ENCODE measurements at places on chromosomes 3 and 15.

DNA sequence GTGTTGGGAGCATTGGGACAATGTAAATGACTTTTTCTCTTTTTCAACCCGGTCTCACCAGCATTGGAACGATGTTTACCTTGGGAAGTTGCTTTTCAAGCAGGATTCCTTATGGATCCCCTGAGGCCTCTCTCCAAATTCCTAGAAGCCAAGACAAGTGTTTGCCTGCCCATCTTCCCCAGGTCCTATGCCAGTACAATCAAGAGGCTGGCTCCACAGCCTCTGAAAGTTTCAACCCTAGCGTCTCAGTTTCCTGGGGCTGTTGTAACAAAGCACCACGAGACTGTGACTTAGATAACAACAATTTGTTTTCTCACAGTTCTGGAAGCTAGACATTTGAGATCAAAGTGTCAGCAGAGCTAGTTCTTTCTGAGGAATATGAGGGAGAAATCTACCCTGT lies 347.2 kb upstream of the UMPS start:
- no peak for DNase-seq

DNA sequence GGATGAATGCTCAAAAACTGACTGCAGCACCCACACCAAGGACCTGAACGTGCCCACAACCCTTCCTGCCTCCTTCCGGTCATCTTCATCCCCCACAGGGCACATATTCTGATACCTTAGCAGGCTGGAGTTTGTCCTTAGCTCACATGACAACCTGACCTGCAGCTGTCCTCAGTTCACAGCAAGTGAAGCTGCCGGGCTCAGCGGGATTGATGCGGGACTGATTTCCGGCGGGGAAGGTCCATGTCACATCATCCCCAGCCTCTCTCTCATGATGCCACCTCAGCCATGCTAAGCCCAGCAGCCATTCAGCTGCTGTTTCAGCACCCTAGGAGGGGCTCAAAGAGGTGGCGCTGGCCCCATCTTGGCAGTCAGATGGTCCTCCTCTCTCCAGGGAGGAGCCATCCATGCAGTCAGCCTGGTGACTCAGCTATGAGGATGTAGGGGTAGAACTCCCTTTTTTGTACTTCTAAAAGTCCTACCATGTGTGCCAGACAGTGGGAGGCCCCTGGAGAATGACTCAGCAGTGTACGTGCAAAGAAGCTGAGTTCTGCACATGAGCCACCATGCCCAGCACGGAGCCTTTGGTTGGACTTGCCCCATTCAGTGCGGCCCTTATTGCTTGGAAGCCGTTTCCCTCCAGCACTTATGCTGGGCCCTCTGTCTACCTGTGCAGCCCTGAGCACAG lies 9.5 kb downstream of the CA12 start:
- peak; percentile 98 for DNase-seq

DNA sequence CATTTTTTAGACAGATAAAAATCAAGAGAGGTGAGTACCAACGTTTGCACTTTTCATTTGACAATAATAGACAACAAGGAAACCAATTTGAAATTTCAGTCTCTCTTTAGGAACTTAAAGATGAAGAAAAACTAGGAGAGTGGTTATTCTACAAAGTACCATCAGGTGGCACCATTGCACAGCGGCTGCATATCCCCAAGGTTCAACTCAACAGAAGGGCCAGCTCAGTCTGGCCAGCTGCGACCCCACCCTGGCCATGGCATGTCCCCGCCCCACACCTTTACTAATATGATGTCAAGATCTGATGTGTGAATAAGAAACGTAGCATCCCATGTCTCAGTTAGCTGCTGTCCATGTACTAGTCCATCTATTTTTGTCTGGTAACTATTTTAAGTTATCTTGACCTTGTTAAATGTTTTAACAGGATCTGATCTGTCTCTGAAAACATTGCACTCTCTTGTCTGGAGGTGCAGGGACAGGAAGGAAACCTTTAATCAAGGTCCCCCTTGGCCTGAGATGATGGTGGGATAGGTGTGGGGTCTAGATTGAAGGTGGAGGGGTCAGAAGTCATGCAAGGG lies 35.5 kb upstream of the CGNL1 start:
- DNase-seq: peak; percentile 74

DNA sequence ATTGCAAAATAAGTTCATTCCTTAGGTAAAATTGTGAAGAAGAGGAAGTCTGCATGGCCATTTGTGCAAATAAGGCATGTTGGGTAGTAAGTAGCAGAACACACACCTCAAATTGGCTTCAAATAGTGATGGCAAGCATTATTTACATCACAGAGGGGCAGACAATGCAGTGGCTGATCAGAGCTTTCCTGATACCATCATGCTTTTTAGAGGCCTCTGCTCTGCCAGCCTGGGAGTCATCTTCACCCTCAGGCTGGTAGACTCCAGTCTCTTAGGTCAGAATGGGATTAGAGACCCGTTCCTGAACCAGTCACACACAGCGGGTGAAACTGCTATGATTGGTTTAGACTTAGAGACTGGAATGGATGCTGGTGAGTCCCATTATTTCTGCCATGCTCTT lies 396.0 kb upstream of the MCTP2 start:
- DNase-seq: no peak

DNA sequence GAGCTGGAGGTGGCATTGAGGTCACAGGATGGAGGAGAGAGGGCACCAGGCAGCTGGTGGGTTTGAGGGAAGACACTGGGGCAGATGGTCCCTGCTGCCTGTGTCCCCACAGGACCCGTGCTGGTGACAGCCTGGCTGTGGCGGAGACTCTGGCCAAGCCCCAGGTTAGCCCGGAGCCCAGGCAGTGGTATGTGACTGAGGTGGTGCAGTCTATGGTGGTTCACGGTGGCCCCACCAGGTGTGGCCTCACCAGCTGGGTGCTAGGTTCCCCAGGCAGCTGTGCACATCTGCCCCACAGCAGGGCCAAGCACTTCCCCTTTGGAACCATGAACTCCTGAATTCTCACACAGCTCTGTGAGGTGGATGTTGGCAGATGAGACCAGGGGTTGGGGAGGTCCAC lies 15.4 kb downstream of the PLXNA1 start:
- DNase-seq: no peak

- DNase-seq: no peak
These were observed 46.8 kb upstream of the PCSK6 start for GRCh38 chr15:101536166-101536874.

DNA sequence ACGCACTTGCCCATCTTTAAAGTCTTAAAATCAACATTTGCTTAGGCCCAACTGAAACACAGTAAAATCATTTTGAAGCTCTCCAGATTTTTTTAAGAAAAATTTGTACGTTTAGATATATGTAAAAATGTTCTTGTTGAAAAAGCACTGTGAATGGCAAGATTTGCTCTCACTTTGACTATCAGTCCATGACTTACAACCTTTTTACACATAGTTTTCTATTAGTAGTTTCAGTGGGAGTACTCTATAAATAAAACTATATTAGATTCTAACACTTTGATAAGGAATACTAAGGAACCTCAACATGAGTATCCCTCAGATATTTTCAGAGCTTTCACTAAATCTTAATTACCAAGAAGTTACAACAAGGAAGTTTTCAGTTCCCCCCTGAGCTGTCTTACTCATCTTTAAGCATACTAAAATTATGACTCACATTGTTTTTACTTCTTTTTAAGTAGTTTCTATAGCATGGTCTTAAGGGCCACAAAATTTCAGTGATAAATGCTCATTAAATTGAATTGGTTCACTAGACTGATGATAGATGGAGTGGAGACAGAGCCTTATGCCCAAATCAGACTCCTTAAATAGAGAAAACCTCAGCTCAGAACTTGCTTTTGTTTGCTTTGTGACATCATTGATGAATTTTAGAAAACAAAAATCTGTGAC lies 31.6 kb upstream of the RAP2B start:
- DNase-seq: peak; percentile 86

DNA sequence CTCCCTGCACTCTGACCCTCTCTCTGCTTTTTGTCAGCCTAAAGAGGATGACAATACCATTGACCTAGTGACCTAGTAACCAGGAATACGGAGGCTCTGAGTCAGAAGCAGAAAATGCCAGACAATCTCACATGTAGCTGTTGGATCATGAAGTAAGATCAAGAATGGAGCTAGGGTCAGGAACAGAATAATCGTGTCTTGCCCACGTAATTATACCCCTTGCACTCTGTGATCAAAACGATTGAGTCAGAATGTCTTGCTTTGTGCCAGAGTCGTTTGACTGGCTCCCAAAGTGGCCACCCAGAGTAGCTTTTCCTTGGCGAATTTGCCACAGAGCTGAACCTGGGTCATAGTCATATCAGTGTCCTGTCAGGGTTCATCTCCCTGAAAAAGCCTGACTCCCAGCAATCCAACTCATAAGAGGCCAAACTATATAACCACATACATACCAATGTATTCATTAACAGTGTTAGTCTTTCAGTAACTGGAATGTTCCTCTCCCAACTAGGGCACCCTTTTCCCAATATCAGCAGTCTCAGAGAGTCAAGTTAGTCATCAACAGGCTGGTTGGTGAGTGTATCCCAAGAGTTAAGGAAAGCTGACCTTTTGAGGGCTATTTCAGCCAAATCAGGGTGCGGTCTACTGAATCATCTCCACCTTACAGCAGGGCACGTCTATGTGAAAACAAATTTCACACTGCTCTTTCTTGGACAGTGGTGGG lies 5.0 kb upstream of the CDV3 start:
- DNase-seq: peak; percentile 99

DNA sequence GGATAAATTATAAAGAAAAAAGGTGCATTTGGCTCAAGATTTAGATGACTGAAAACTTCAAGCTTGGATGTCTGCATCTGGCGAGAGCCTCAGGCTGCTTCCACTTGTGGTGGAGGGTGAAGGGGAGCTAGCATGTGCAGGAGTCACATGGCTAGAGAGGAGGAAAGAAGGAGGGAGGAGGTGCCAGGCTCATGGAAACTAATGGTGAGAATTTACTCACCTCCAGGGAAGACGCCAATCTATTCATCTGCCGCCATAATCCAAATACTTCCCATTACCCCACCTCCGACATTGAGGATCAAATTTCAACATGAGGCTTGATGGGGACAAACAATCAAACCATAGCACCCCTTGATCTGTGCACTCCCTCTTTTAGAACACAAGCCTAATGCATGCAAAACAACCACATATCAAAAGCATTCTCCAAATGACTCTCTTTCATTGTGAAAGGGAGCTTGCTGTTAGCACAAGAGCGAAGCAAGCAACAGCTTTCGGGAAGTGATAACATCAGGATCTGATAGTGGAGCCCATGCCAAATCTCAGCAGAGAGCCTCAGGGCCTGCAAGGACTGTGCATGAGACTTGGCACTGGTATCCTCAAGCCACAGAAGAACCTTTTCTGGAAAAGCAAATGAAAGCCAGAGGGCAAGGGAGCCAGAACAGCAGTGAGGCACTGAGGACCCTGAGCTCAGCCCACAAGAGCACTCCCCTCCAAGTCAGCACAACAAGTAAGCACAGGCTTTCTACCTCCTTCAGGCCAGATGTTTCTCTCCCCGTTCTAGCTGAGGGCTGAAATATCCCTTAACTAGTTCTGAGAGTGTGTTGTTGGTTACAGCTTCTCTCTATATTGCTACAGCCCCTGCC lies 50.2 kb upstream of the THBS1 start:
- DNase-seq: no peak

- no peak for DNase-seq
These were observed 22.3 kb downstream of the CMTM7 start for GRCh38 chr3:32413845-32414521.

GRCh38 chr3:36297195-36297594 lies 83.1 kb upstream of the STAC start:
- no peak for DNase-seq

GRCh38 chr3:188232656-188233055 lies 78.7 kb downstream of the LPP start:
- DNase-seq: no peak

GRCh38 chr15:70503073-70503745 lies 260.1 kb downstream of the UACA start:
- DNase-seq: no peak

DNA sequence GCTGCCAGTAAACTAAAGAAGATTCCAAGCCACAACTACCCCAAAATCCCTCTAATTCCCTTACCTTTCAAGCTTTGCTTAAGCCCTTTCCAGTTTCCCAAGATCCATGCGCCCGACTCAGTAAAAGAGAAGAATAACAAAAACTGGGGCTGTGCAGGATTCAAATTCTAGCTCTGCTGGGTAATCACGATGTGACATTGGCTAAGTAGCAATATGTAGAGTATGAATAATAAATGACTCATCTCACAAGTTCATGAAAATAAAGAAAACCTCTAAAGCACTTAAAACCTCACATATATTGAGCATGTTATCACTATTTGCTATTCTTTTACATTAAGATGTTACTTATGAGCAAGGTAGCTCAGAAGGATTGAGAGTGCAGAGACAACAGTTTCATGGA lies 522.2 kb upstream of the ZNF717 start:
- DNase-seq: no peak

- DNase-seq: no peak
These were observed 1.8 kb upstream of the CYP11A1 start for GRCh38 chr15:74369084-74369745.

DNA sequence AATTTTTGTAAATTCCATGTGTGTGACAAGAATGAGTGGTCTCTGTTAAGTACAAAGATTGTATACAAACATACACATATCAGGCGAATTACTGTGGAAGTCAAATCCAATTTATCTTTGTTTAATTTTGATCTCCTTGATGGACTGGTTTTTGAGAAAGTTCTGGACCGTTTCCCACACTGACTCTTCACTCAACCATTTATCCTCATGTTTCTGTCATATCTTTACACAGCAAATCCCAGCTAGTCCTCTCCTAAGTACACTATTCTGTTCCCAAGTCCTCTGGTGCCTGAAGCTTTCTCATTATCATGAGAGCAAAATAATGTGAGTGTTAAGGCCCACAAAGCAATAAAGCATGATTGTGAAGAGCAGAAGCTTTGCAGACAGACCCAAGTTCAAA lies 189.9 kb downstream of the WNT5A start:
- no peak for DNase-seq

- no peak for DNase-seq
These were observed 135.7 kb downstream of the ZPLD1 start for GRCh38 chr3:102570511-102570910.

DNA sequence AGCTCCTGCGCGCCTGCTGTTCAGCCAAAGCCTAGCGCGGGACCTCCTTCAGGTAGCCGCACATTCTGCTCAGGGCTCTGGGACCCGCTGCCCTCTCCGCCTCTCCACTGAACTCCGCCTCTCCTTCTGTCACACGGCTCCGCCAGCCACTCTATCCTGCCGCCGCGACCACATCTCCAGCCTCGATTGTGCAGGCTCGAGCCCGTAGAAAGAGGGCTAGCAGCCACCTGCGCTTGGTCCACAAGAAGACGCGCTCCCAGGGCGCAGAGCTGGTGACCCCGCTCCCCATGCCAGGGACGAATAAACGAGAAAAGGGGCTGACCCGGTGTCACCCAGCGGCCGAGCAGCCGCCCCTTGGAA lies 1.1 kb upstream of the VIPR1 start:
- DNase-seq: no peak

GRCh38 chr15:51982770-51983103 lies 11.2 kb upstream of the LEO1 start:
- DNase-seq: no peak

Data from kidney tubule cell (primary cell).